Activated CD8-positive, alpha-beta T cell treated with anti-CD3 and anti-CD28 coated beads for 36 hours (primary cell): ENCODE measurements at places on chromosomes 16 and 17. TPM values are rescaled to one million over a fixed set of nuclear protein-coding genes. Genes with fewer than 3 reads are reported as not detected.

Gene SLC9A5
- total RNA-seq: 7.7 TPM

Gene ADORA2B
- total RNA-seq: 4.2 TPM

Gene USP7
- 163 TPM for total RNA-seq

Gene WSCD1
- not detected for total RNA-seq

DNA sequence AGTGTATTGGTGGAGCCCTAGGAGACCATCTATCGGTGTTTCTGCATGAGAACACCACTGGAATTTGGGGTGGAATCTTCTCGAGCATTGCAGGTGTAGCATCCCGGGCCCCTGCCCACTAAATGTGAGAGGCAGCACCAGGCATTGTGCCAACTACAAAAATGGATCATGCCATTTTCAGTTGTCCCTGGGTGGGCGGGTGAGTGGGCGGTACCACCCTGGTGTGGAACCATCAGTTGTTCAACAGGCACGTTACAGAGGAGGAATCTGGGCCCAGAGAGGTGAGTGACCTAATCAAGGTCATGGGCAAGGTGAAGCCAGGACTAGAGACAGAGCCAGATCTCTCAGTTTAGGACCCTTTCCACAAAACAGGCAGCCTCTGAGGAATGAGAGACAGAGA is 8.8 kb downstream of the PIPOX start:
- no peak for DNase-seq
- peaks cover 5% of the 10 kb centered on the region for H3K4me1 ChIP-seq
- no peaks in the 10 kb centered on the region for H3K36me3 ChIP-seq
- no peaks in the 10 kb centered on the region for H3K27me3 ChIP-seq
- no peak overlapping the region for H3K4me3 ChIP-seq

GRCh38 chr17:52145476-52145875 is 13.0 kb downstream of the CA10 start:
- H3K36me3 ChIP-seq: no peaks in the 10 kb centered on the region
- H3K4me1 ChIP-seq: peaks cover 10% of the 10 kb centered on the region
- H3K4me3 ChIP-seq: no peak overlapping the region
- no peak for DNase-seq
- H3K27ac ChIP-seq: no peak overlapping the region

- no peak for DNase-seq
- no peaks in the 10 kb centered on the region for H3K4me1 ChIP-seq
- no peak overlapping the region for H3K27ac ChIP-seq
- no peaks in the 10 kb centered on the region for H3K27me3 ChIP-seq
- H3K4me3 ChIP-seq: no peak overlapping the region
Observed at GRCh38 chr16:1181404-1182315, 28.8 kb downstream of the CACNA1H start.

DNA sequence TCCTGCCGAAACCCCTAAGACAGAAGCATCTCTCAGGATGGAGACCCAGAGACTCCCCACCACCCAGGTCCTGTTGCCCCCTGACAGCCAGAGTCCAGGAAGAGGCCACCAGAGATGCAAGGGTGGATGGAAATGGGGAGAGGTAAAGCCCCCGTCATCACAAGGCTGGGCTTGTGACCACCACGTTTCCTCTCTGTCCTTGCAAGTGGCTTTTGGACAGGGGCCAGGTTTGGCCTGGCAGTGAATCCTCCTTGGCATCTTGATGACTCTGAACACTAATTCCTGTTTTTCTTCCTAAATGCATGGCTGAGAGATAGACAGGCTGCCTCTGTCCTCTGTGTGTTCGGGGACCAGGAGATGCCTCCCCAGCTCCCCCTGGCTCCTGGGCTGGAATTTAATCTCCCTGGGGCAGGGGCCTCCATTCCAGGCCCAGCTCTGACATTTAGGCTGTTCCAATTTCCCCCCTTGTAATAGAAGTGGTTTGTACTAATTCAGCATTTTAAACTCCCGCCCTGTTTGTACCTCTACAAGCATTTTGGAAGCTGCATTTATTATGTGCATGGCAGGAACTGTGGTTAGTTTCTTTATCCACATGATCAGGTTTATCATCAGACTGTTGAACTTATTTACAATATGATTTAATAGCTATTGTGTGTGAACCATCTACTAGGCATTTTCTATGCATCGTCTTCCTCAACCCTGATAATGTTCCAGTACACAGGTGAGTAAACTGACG is 116.1 kb upstream of the IRX6 start:
- no peaks in the 10 kb centered on the region for H3K36me3 ChIP-seq
- DNase-seq: no peak
- no peaks in the 10 kb centered on the region for H3K4me1 ChIP-seq
- H3K4me3 ChIP-seq: no peak overlapping the region
- H3K27me3 ChIP-seq: no peaks in the 10 kb centered on the region

DNA sequence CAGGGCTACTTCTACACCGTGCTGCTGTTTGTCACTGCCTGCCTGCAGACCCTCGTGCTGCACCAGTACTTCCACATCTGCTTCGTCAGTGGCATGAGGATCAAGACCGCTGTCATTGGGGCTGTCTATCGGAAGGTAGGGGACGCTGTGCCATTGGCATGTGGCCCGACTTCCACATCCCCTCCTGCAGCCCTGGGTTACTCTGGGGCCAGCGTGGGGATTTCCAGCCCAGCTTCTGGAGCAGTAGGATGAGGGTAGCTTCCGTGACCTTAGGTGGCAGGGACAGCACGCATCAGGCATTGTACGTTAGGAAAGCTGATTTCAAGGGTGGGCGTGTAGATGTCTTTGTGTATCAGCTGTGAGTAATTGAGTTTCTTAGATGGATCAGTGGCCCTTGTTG is 96.5 kb downstream of the ABCC1 start:
- H3K4me1 ChIP-seq: peaks cover 6% of the 10 kb centered on the region
- H3K27me3 ChIP-seq: no peaks in the 10 kb centered on the region
- no peak overlapping the region for H3K4me3 ChIP-seq
- no peak overlapping the region for H3K27ac ChIP-seq

- H3K4me3 ChIP-seq: no peak overlapping the region
- no peak overlapping the region for H3K27ac ChIP-seq
- no peaks in the 10 kb centered on the region for H3K36me3 ChIP-seq
- peaks cover 3% of the 10 kb centered on the region for H3K4me1 ChIP-seq
Observed at GRCh38 chr16:81190667-81191066, 47.8 kb upstream of the BCO1 start.

GRCh38 chr17:21842332-21843317 is 150.3 kb downstream of the KCNJ18 start:
- H3K36me3 ChIP-seq: peaks cover 2% of the 10 kb centered on the region
- H3K27me3 ChIP-seq: peaks cover 4% of the 10 kb centered on the region
- no peak overlapping the region for H3K4me3 ChIP-seq
- H3K4me1 ChIP-seq: no peaks in the 10 kb centered on the region
- H3K27ac ChIP-seq: no peak overlapping the region

- no peaks in the 10 kb centered on the region for H3K36me3 ChIP-seq
- H3K4me3 ChIP-seq: no peak overlapping the region
- no peak for DNase-seq
- H3K27me3 ChIP-seq: peaks cover 7% of the 10 kb centered on the region
- H3K27ac ChIP-seq: no peak overlapping the region
Observed at GRCh38 chr16:54240271-54241129, 46.1 kb downstream of the IRX3 start.

DNA sequence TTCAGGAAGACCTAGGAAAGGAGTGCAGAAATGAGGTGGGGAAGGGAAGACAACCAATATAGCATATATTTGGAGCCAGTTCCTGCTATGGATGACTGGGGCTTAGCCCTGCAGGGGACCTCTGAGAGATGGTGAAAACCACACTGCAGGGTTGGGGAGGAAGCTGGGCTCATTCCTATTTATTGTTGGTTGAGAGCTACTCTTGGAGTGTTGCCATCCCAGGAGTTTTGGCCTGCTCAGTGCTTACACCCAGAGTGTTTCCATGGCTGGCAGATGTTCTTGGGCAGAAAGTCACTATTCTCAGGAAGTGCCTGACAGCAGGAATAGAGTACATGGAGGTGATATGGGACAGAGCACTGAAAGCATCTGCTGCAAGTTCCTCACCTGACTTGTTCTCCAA is 145.8 kb downstream of the SPACA3 start:
- peaks cover 9% of the 10 kb centered on the region for H3K27me3 ChIP-seq
- no peak for DNase-seq
- no peak overlapping the region for H3K27ac ChIP-seq

- DNase-seq: no peak
- no peak overlapping the region for H3K4me3 ChIP-seq
- no peaks in the 10 kb centered on the region for H3K27me3 ChIP-seq
- H3K36me3 ChIP-seq: peaks cover 17% of the 10 kb centered on the region
- H3K4me1 ChIP-seq: no peaks in the 10 kb centered on the region
Observed at GRCh38 chr16:23407436-23408127, 45.4 kb downstream of the COG7 start.

- no peak overlapping the region for H3K27ac ChIP-seq
- no peak overlapping the region for H3K4me3 ChIP-seq
- no peak for DNase-seq
- no peaks in the 10 kb centered on the region for H3K4me1 ChIP-seq
- H3K36me3 ChIP-seq: no peaks in the 10 kb centered on the region
Observed at GRCh38 chr17:52388941-52389340, 230.4 kb upstream of the CA10 start.

DNA sequence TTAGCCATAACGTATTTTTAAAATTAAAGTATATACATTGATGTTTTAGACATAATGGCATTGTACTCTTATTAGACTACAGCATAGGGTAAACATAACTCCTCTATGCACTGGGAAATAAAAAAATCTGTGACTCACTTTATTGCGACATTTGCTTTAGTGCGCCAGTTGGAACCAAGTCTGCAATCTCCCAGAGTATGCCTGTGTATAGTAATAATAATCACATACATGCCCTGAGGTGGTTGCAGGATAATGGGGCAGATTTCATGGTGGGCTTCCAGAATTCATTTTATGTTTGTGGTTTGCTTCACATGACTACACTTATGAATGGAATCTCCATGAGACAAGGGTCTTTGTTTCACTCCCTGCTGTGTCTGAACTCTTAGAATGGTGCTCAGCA is 66.9 kb upstream of the N4BP1 start:
- H3K27ac ChIP-seq: no peak overlapping the region
- H3K27me3 ChIP-seq: peaks cover 3% of the 10 kb centered on the region
- H3K4me3 ChIP-seq: no peak overlapping the region
- no peaks in the 10 kb centered on the region for H3K36me3 ChIP-seq

DNA sequence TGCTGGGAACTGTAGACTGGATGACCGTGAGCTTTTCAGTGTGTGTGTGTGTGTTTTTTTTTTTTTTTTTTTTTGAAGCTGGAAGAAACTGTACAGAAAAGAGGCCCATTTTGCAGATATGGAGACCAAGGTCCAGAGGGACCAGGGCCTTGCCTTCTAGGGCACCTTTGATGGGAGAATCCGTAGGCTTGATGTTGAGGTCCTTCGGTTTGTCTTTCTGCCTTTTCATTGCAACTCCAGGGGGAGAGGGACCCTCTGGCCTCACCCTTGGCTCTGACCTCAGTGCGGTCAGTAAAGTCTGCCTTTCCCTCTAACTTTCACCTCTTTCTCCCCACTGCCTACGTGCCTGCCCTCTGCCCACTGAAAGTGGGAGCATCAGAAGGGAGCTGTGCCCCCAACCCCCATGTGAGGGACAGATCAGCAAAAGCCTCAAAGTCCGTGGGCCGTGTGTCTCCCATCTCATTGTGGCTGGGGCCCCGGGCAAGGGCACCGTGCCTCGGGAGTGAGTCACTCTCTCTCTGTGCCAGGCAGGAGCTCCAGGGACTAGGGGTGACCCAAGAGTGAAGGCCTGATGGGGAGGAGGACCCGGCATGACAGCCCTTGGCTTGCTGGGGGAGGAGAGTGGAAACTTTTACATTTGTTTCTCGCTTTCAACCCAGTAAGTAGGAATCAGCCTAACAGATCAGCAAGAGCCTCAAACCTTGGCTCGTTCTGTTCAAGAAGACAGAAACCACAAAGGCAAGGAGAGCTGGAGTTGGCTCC is 123.6 kb downstream of the CMIP start:
- DNase-seq: peak; percentile 83
- peak overlapping the region; percentile 3 for H3K4me3 ChIP-seq
- H3K27me3 ChIP-seq: no peaks in the 10 kb centered on the region
- peaks cover 2% of the 10 kb centered on the region for H3K36me3 ChIP-seq
